ENCODE measurements at places on chromosomes 5 and 9.
A peak's percentile ranks its signal among the peaks of the same experiment; 100 is the strongest.

- no peak for DNase-seq
Observed at GRCh38 chr5:124825983-124826337, 79.5 kb upstream of the ZNF608 start.

DNA sequence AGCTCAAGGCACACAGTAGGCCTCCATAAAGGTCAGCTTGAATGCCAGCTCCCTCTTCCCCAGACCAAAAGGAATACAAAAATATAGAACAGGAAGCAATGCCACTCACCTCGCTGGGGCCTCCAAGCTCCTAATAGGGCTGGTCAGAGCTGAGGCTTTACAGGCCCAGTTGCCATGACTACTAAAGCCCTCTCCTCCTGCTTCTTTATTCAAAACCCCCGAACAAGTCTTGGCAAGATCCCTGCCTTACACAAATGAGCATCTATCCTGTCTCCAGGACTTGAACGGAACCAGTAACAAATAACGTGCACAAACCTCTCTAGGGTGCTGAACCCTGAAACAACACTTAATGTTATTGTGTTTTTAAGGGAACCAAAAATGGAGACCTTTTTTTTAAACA, 136.3 kb downstream of the SIL1 start:
- no peak for DNase-seq

DNA sequence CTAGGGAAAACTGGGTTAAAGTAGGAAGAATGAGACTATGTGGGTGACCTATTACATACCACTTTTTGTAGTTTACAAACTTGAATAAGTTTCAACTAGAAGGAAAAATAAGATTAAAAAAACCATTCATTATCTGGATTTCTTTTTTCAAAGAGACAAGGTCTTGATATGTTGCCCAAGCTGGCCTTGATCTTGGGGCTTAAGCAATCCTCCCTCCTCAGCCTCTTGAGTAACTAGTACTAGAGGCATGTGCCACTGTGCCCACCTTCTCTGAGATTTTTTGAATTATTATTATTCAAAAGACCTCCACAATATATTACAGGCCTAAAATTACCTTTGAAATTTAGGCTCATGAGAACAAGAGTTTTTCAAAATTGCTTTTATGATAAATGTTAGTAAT, 63.2 kb downstream of the NR2F1-AS1 start:
- no peak for DNase-seq

- no peak for DNase-seq
Observed at GRCh38 chr9:136078024-136078423, 17.1 kb downstream of the NACC2 start.

- DNase-seq = peak; percentile 89
Observed at GRCh38 chr5:95646569-95647431, at the start of gene RFESD. RFESD (plus strand) TSS chr5:95646777; CDS start chr5:95652272, 5,495 bp downstream.

GRCh38 chr5:15074651-15075050, 203.1 kb upstream of the ANKH start:
- DNase-seq = no peak

DNA sequence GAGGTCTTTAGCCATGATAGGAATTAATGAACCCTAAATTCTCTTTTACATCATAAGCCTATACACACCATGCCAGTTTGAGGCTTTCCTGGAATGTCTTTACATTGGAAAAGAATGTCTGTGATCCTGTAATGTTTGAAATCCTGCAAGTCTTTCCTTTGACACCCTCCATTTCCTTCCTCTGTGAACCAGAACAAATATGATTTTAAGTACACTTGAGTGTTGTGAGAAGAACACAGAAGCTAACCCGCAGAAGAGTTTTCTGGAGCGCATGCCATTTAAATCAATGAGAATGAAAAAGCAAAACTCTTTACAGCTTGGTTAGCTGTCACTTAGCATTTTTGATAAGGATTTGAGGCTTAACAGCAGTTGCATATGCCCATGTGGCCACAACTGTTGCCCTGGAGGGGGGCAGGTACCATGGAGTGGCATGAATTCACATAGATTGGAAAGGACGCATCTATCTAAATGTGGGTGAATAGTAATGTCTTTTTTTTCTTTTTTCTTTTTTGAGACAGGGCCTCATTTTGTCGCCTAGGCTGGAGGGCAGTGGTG, 372.6 kb downstream of the KDM4C start:
- DNase-seq = no peak
